ENCODE measurements at places on chromosomes 16 and 17. TPM values are rescaled to one million over a fixed set of nuclear protein-coding genes. Genes with fewer than 3 reads are reported as not detected.
A peak's percentile ranks its signal among the peaks of the same experiment; 100 is the strongest.

GRCh38 chr16:777826-778225 is 10.4 kb downstream of the RPUSD1 start:
- H3K27me3 ChIP-seq, result peaks cover 12% of the 10 kb centered on the region
- no peak overlapping the region for H3K27ac ChIP-seq
- H3K4me1 ChIP-seq, result no peaks in the 10 kb centered on the region
- H3K36me3 ChIP-seq, result no peaks in the 10 kb centered on the region
- DNase-seq, result no peak

DNA sequence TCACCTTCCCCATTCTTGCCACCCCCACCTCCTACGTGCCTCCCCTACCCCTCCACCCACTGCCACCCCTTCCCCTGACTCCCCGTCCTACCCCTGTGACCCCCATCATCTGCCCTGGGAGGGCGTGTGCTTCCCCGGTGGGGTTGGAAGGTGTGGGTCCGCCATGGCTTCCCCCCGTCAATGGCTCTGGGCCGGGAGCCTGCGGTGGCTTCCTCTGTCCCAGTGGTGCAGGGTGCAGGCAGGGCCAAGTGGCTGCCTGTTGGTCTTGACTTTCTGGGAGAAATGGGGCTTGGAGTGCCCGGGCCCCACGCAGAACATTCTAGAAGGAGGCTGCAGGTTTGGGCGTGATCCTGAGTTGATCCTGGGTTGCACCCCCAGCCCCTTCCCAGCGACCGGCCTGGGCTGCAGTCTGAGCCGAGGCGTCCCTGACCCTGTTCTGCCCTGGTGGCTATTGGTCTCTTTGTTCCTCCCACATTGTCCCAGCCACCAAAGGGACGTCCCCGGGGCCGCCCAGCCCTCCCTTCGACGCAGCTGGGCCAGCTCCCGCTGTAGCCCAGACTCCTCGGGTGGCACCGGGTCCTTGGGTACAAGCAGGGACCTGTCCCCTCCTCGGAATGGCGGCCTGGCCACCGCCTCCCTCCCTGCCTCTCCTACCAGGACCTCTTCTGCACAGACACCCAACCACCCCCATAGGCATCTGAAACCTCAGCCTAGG is 25.7 kb downstream of the GSE1 start:
- no peak overlapping the region for H3K27ac ChIP-seq
- no peak overlapping the region for H3K4me3 ChIP-seq
- no peaks in the 10 kb centered on the region for H3K27me3 ChIP-seq
- H3K4me1 ChIP-seq, result no peaks in the 10 kb centered on the region
- DNase-seq, result no peak

DNA sequence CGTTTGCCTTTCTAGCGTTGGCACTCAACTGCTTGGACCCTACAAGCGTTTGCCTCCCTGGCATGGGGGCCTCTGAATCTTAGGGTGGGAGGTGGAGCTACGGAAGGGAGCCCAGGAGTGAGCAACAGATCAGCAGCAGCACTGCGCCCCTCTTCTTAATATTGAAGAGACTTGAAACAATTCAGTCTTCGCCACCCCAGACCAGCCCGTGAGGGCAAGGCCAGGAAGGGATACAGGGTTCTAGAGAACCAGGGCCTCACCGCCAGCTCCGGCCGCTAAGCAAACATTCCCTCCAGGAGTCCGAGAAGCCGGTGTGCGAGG is 1.5 kb upstream of the GPRC5C start:
- H3K27ac ChIP-seq, result no peak overlapping the region
- no peak overlapping the region for H3K4me3 ChIP-seq
- H3K4me1 ChIP-seq, result no peaks in the 10 kb centered on the region
- no peak for DNase-seq
- H3K27me3 ChIP-seq, result no peaks in the 10 kb centered on the region

The SECTM1 gene
- 2.1 TPM for polyA plus RNA-seq

The KCNJ18 gene
- polyA plus RNA-seq, result not detected

GRCh38 chr16:86884390-86884650 is 306.0 kb downstream of the FOXL1 start:
- H3K27me3 ChIP-seq, result peaks cover 67% of the 10 kb centered on the region
- DNase-seq, result no peak
- peaks cover 6% of the 10 kb centered on the region for H3K4me1 ChIP-seq
- no peak overlapping the region for H3K4me3 ChIP-seq

DNA sequence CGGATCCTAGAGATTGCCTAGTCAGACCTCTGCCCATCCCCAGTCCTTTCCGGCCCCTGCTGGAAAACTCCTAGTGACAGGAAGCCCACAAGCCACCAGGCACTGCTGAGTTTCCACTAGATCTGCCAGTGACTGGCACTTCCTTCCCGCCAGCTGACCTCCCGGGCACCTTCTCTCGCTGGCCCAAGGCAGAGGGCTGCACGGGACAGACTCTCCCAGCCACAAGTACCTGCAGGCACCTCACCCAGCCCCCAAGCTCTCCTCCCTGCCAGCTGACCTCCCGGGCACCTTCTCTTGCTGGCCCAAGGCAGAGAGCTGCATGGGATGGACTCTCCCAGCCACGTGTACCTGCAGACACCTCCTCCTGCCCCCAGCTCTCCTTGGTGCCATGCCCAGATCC is 66.3 kb upstream of the DOC2B start:
- no peak for DNase-seq
- no peak overlapping the region for H3K27ac ChIP-seq
- peaks cover 3% of the 10 kb centered on the region for H3K4me1 ChIP-seq

DNA sequence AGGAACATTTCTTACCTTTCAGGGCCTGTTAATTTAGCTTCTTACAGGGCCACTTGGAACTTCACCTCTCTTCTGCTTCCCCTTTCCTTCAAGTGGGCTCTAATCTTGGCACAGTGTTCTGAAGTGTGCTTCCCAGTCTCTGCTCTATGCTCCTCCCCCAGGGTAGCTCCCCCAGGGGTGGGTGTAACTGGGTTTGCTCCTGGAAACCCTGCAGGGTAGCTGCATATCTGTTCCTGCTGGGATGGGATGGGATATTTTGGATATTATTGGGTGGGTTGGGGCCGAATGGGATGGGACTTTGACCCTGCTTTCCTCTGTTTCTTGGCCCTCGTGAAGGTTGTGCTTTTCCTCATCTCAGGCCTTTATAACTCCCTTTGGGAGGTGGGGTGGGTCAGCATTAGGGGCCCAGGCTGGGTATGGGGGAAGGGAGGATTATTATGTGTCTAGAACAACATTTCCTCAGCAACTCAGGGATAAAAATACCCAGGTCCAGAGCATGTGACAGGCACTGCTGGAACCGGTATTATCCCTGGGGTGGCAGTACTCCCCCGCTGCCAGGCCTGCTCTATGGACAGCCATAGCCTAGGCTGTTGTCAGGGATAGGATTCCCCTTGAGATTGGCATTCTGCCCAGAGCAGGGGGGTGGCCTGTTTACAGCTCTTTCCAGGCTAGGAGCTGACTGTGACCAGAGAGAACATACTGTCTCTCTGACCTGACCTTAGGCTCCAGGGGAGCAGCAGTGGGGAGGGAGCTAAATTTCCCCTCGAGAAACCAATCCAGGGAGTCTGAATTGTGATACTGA is 5.0 kb downstream of the NFE2L1 start:
- H3K4me1 ChIP-seq, result peaks cover 61% of the 10 kb centered on the region
- H3K27me3 ChIP-seq, result no peaks in the 10 kb centered on the region
- DNase-seq, result peak; percentile 80

DNA sequence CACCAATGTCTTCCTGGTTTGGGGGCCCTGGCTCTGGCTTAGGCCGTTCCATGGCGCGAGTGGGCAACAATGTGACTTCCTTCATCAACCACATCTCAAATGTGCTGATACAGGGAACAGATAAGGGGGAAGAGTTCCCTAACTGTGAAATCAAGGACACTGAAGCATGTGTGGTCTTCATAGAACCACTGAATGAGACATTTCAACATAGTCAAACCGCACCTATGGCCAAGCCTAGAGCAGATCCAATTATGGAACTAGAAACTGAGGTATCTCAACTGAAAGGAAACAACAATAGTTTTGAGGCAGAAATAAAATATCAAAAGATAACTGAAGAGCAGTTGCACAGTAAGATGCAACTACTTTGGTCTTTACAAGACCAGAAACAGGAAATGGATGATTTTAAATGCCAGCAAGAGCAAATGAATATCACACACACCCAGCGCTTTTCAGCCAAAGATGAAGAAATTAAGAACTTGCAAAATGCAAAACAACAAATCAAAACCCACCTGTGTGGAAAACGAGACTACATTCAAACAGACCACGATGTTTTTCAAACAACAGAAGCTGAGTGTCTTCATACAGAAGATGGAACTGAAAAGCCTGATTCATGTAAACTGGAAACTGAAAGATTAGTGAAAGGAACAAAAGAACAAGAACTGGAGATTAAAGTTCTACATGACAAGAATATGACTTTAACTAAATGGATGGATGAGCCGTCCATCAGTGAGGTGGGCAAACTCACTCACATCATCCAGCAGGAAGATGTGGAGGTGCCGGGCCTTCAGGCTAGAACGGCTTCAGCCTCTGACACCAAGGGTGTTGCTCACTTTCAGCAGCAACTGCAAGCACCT is 18.1 kb upstream of the LCMT1 start:
- no peak for DNase-seq
- H3K36me3 ChIP-seq, result no peaks in the 10 kb centered on the region
- H3K4me3 ChIP-seq, result no peak overlapping the region
- H3K27ac ChIP-seq, result no peak overlapping the region
- no peaks in the 10 kb centered on the region for H3K4me1 ChIP-seq

DNA sequence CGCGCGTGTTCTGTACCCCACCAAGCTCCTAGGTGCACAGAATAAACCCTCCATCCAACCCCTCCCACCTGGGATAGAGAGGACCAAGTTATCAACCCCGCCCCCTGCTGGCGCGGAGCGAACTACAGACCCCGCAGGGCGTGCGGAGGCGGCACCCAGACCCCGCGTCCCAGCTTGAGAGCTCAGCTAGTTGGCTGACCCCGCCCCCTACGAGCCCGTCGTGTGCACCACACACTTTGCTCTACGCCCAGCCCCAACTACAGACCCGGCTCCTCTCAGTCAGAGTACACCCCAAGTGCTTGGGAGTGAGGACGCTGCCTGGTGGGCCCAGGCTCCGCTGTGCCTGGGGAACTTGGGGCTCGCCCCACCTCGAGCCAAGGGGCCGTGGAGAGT is 1.5 kb downstream of the GRIN2A start:
- H3K36me3 ChIP-seq, result no peaks in the 10 kb centered on the region
- DNase-seq, result peak; percentile 77
- no peak overlapping the region for H3K27ac ChIP-seq
- H3K4me3 ChIP-seq, result no peak overlapping the region
- H3K27me3 ChIP-seq, result no peaks in the 10 kb centered on the region
- peaks cover 5% of the 10 kb centered on the region for H3K4me1 ChIP-seq

GRCh38 chr16:87657621-87658192 is 55.4 kb downstream of the JPH3 start:
- DNase-seq, result no peak
- H3K27ac ChIP-seq, result no peak overlapping the region
- no peaks in the 10 kb centered on the region for H3K36me3 ChIP-seq

DNA sequence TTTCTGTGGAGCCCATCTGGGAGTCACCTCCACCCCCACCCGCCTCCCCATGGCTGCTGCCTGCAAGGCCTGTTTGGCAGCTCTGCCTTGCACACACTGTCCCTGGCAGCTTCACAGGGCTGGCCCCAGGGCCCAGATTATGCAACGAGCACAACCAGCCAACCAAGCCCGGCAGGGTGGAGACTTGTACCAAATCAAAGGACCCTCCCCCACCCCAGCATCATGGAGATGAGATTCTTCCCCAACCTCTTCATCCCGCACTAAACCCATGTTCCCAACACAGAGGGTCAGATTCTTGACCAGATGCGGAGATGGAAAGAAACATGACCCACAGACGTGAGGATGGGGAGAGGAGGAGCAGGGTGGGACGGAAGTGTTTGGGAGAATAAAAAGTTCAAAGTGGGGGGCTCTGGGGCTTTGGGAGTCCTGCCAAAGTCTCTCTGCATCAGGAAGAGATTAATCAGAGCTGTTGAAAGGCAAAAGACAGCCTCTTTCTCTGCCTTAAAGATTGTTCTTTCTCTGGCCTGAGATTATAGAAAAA is 3.8 kb downstream of the SMARCD2 start:
- H3K36me3 ChIP-seq, result peaks cover 28% of the 10 kb centered on the region
- H3K4me3 ChIP-seq, result no peak overlapping the region
- no peak for DNase-seq
- peak overlapping the region; percentile 81 for H3K27ac ChIP-seq
- no peaks in the 10 kb centered on the region for H3K27me3 ChIP-seq

The SLC13A2 gene
- polyA plus RNA-seq, result not detected

- no peak for DNase-seq
- no peak overlapping the region for H3K27ac ChIP-seq
- H3K4me3 ChIP-seq, result no peak overlapping the region
- no peaks in the 10 kb centered on the region for H3K4me1 ChIP-seq
Measured at GRCh38 chr16:820748-821147, 20.2 kb upstream of the GNG13 start.

GRCh38 chr16:88912556-88912955 is 46.1 kb upstream of the PABPN1L start:
- H3K4me1 ChIP-seq, result peaks cover 6% of the 10 kb centered on the region
- H3K36me3 ChIP-seq, result no peaks in the 10 kb centered on the region
- peaks cover 28% of the 10 kb centered on the region for H3K27me3 ChIP-seq
- H3K4me3 ChIP-seq, result no peak overlapping the region

GRCh38 chr17:61305024-61305423 is 94.6 kb upstream of the TBX2 start:
- peaks cover 26% of the 10 kb centered on the region for H3K4me1 ChIP-seq
- no peak overlapping the region for H3K27ac ChIP-seq
- no peak overlapping the region for H3K4me3 ChIP-seq
- no peaks in the 10 kb centered on the region for H3K27me3 ChIP-seq
- no peaks in the 10 kb centered on the region for H3K36me3 ChIP-seq

- H3K4me1 ChIP-seq, result no peaks in the 10 kb centered on the region
- no peak overlapping the region for H3K4me3 ChIP-seq
- H3K27ac ChIP-seq, result no peak overlapping the region
- H3K27me3 ChIP-seq, result no peaks in the 10 kb centered on the region
- no peaks in the 10 kb centered on the region for H3K36me3 ChIP-seq
- no peak for DNase-seq
Measured at GRCh38 chr16:51328733-51329132, 177.7 kb upstream of the SALL1 start.
